Aorta (tissue), 5 donors: ENCODE measurements at places on chromosomes 6 and 20. TPM values are rescaled to one million over a fixed set of nuclear protein-coding genes. Genes with fewer than 3 reads are reported as not detected.

GRCh38 chr6:39831701-39832100 is 39.5 kb downstream of the DAAM2 start:
- DNase-seq: no peak

- DNase-seq: no peak
Observed at GRCh38 chr6:125101631-125102030, 51.9 kb upstream of the TPD52L1 start.

GRCh38 chr6:135493218-135493961 is 4.2 kb downstream of the AHI1 start:
- DNase-seq: no peak

The PRSS35 gene
- total RNA-seq: 4.7 TPM

DNA sequence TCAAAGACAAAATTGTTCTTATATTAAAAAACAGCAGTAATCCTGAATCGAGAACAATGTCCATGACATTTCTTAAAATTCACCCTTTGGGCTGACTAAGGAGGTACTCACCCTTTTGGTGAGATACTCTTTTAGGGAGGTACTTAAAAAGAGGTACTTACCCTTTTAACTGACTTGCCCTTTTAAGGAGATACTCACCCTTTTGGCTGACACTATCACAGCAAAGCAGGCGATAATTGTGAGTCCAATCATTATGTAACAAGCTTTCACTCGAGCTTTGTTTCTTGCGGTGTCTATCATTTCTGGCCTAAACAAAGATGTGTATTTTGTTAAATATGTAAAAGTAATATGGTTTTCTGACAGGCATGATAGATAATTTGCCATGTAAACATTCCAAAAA is 3.7 kb downstream of the FAM162B start:
- no peak for DNase-seq
